Astrocyte of the spinal cord (primary cell): ENCODE measurements at places on chromosomes 6 and 20.

DNA sequence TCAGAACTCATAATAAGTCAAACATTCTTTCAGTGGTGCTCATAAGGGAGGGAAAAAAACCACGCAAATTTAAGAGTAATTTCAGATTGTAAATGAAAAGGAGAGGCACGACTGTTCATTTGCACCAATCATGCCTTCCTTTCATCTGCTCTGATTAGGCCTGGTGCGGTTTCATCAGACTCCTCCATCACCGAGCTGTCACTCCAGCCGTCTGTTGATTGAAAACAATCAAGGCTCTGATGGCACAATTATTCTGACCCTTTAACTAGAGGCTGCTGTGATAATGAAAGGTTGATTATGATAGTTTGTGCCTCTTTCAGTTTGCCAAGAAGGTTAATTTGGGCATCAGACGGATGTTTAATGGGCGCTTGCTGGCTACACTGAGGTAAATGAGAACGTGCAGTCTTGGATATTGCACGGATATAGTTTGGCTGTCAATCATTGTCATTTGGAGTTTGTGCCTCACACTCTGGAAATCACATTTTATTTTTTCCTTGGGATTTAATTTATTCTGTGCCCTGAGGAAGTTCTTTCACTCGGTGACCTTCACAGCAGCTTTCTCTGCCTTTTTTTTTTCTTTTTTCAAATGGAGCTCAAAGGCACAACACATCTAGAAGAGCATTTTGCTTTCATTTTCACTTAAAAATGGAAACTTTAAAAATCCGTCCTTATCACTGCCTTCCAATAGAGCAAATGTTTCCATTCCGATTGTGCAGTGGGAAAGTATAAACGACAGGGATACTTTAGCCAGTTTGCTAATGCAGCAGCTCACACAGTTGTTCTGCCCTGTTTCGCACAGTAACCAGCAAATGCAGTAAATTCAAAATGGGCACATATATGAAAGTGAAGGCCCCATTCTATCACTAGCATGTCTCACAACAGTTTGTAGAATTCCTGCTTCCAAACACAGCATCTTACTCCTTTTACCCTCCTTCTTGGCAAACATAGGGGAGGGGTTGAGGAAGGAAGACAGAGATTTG is 172.8 kb downstream of the KLHL32 start:
- no peak for DNase-seq

DNA sequence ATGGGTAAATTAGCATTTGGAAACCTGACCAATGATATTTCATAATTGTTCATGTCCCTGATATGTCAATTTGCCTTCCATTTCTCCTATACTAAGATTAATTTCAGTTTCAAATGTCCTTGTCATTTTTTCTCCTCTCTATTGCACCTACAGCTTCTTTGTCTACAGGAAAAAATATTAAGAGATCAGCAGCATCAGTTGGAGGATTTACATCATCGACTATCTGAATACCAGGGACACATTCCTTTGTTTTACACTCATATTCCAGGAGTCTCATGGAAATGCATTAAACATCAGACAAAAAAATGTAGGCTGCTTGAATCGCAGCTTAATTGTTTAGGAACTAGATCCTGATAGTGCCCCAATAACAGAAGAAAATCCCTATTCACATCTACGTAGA is 188.2 kb downstream of the PRKN start:
- no peak for DNase-seq

GRCh38 chr20:53806683-53807401 is 213.2 kb upstream of the ZNF217 start:
- no peak for DNase-seq

- DNase-seq, result no peak
Observed at GRCh38 chr6:100923481-100924165, 42.5 kb upstream of the ASCC3 start.

GRCh38 chr20:45935416-45936046 is 1.0 kb downstream of the PCIF1 start:
- DNase-seq, result no peak

DNA sequence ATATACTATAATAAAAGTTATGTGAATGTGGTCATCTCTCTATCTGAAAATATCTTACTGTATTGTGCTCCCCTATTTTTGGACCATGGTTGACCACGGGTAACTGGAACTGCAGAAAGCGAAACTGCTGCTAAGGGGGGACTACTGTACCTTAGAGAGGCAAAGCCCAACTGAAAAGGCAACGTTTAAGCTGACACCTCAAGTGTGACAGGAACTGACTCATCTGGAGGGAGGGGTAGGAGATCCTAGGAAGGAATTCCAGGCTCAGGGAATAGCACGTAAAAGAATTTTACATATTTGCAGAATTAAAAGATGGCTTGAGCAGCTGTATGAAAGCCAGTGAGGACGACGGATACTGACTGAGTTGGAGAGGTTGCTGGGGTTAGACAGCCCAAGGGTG is 34.8 kb downstream of the ELOVL2 start:
- DNase-seq, result peak; percentile 9

- DNase-seq, result no peak
Observed at GRCh38 chr20:21161926-21162325, 36.0 kb downstream of the KIZ start.

DNA sequence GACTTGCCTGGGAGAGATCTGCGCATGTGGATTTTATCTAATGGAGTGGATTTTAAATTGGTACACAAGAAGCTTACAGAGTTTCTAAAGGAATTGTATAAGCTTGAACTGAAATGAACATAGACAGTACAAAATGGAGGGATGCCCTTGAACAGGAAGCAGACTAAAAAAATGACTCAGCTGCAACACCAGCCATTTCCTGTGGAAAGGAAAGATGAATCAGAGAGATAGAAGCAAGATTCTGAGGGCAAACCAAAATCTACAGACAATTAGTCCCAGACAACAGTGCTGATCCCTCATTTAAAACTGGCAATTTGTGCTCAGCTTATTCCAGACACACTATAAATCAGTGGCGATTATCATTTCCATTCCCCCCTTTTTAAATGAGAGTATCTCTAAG is 114.6 kb upstream of the TCF21 start:
- peak; percentile 48 for DNase-seq

DNA sequence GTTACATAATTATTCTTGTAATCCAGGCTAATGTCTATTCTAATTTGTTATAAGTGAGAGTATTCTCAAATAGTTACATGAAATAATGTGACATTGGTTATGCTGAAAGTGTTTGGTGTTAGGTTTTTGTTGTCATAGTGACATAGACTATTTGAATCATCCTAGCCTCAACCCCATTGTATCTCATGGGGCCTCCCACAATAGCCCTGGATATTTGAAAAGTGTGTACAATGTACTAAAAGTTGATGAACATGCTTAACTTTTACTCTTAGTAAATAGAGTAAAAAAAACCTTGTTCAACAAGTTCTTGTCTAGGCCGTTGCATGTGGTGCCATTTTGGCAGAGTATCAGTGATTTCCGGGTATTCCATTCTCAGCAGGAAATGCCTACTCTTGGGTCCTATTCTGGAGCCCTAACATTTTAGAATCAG is 83.0 kb downstream of the RTN4IP1 start:
- DNase-seq, result no peak

- DNase-seq, result no peak
Observed at GRCh38 chr20:62197801-62198200, 15.0 kb downstream of the MTG2 start.

- no peak for DNase-seq
Observed at GRCh38 chr20:9985773-9986172, 49.0 kb upstream of the ANKEF1 start.

DNA sequence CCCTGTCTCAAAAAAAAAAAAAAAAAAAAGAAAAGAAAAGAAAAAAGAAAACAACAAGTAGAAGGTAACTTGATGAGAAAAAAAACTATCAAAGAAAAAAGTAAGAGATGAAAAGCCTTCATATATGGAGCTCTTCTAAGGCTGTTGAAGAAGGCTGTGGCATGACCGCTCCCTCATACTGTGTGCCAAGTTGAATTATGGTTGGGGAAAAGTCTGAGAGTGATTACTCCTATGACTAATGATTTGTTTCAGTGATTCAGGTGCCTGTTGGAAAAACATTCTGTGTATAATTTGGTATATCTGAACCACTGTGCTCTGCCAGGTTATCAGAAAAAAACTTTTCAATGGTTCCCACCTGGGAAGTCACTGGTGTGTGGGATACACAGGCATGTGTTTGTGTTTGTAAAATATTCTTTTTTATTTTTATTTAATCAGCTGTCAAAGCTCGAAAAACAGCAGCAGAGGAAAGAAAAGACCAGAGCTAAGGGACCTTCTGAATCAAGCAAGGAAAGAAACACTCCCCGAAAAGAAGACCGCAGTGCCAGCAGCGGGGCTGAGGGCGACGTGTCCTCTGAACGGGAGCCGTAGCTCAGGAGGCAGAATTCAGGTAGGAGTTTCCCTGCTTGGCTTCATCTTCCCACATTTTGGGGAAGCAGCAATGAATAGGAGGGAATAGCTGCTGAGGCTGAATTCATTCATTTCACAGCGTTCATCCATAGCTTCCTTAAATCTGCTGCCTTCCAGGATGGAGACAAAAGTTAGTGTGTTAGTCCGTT is 69.7 kb upstream of the SCP2D1 start:
- no peak for DNase-seq

DNA sequence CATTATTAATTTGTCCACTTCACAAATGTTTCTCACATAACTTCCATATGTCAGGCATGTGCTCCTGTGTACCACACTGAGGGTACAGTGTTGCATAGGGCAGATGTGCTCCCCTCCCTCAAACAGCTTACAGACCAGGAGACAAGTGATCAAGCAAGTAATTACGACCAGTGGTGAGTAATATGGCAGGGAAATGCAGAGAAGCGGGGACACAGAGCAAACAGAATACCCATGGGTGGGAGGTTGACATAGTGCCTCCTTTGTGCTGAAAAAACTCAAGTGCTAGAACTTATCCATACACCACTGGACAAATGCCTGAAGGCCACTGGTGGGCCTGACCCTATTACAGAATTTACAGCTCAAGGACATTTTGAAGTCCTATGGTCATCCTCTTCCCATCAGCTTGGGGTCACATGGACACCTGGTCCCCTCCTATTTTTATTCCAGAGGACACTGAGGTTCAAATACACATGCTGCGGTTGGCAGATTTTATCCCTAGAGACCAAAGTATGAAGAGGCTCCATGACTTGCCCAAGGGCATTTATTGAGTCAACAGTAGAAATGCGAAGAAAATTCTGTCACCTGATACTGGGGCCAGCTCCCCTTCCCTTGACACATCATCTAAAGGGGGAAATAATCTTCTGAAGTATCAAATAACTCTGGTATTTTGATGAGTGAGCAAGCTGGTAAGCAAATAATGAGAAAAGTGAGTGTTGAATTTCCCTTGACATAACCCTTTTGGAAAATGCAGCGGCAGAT is 116.6 kb downstream of the QRSL1 start:
- DNase-seq, result no peak

- no peak for DNase-seq
Observed at GRCh38 chr6:41189967-41190366, 11.0 kb downstream of the TREML2 start.

DNA sequence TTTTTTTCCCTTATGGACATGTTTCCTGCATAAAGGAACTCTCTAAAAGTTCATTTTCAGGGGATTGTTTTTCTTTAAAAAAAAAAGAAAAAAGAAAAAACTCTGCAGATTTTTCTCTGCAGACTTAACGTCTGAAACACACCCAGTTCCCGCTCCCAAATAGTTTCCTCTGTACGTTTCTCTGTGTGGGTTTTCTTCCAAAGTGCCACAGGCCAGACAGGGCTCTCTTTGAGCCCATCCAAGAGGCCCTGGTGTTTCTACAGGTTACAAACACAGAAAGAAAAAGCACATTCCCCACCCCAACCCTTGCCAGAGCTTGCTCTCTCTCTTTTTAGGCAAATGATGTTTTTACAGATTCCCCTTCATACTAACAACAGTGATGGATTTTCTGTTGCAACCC is 258.6 kb downstream of the FNDC1 start:
- no peak for DNase-seq

DNA sequence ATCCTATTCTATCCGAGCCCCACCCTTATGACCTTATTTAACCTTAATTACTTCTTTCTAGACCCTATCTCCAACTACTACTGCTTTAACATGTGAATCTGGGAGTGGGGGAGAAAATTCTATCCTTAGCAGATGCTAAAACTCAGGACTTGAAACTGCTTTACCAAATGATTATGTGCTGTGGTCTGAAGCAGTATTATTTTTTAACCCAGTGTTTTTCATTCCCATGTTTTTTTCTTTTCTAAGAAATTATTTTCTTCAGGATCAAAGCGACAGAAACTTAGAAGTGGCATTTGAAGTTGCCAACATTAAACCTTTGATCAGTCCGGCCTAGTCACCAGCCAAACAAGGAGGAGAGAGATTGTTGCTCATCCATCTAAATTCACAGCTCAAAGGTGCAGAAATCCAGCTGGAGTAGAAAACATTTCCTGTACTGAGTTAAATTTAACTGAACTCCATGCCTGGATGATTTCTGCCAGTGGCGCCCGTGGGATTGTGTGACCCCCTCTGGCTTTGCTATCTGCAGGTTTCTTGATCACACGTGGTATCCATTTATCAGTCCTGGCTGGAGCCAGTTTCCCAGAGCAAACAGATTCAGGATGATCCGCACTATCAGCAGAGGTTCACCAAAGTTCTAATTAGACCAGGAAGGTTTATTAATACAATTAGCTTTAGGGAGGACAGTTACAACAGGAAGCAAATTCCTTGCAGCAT is 300.5 kb downstream of the PLCB1 start:
- no peak for DNase-seq

GRCh38 chr6:166650824-166651807 is 24.1 kb upstream of the RPS6KA2 start:
- no peak for DNase-seq

DNA sequence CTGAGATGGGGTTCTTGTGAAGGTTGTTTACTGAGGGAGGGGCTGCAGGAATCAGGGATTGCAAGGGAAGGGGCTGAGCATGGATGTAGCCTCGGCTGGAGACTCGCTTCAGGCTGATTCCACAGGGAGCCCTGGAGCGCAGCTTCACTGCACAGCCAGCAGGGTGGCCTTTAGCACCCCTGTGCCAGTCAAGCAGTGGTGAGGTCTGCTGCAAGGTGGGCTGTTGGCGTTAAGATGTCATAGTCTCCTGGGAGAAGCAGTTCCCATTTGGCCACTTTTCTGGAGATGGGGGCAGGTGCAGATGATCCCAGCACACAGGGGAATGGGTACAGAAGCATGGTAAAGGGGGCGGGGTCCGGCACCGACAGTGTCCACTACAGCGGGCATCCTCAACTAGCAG is 126.3 kb downstream of the TOX2 start:
- no peak for DNase-seq
